ENCODE measurements at places on chromosomes 12 and 14.

DNA sequence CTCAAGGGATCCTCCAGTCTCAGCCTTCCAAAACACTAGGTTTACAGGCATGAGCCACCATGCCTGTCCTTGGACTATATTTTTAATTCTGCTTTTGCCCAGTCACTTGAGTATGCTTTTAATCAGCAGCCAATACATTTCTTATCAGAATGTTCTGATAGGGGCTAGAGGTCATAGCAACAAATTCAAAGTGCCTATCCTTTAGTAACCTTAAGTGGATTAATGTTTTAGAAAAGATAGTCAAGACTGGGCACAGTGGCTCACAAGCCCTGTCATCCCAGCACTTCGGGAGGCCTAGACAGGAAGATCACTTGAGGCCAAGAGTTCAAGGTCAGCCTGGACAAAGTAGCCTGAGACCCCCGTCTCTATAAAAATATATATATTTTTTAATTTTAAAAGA lies 37.1 kb downstream of the CKB start:
- no peak for DNase-seq

GRCh38 chr12:62335796-62336195 lies 75.6 kb downstream of the USP15 start:
- no peak for DNase-seq

GRCh38 chr14:92665661-92666110 lies 82.7 kb downstream of the LGMN start:
- DNase-seq: no peak

DNA sequence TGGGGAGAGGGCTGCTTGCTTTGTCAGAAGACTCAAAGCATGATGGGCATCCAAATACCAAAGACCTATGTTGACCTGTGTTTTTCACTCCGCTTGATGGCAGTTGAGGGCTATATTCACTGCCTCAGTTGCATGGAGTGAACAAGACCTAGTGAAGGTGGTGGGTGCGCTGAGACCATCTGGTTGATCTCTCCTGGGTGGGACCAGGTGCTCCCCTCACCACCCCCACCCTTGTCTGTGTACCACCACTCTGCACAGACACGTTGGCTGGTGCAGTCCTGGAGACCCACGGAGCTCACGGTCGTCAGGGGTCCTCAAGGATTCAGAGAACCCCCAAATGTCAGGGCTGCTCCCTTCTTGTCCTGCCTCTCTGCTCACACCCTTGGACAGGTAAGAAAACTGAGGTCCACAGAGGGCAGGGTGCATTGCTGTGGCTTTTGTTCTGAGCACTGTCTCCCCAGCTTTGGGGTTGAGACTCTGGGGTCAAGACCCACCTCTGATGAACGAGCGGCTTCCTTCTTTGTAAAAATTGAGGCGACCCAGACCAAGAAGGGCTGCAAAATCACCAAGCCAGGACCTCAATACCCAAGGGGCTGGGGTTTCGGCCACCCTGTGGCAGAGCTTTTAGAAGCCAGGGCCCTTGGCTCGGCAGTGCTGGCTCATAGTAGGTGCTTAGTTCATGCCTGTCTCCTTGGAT lies 166.3 kb upstream of the RTL1 start:
- no peak for DNase-seq

GRCh38 chr12:57240926-57241401 lies 10.0 kb downstream of the STAC3 start:
- DNase-seq: peak; percentile 79

GRCh38 chr12:47312808-47313426 lies 233.2 kb upstream of the AMIGO2 start:
- peak; percentile 33 for DNase-seq

- DNase-seq: no peak
Observed at GRCh38 chr12:54029529-54030441, 1.5 kb downstream of the HOXC6 start.

DNA sequence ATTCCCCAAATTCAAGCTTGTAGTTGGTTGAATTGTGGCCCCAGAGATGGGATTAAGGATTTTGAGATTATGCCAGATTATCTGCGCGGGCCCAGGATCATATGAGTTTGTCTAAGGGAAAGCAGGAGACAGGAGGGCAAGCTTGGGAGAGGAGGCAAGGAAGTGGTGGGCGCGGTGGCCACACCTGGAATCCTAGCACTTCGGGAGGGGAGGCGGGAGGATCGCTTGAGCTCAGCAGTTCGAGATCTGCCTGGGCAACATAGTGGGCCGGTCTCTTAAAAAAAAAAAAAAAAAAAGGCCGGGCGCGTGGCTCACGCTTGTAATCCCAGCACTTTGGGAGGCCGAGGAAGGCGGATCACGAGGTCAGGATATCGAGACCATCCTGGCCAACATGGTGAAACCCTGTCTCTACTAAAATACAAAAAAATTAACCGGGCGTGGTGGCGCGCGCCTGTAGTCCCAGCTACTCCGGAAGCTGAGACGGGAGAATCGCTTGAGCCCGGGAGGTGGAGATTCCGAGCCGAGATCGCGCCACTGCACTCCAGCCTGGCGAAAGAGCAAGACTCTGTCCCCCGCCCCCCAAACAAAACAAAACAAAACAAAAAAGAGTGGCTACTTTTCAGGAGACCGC lies 881 bp upstream of the PUS1 start:
- no peak for DNase-seq

DNA sequence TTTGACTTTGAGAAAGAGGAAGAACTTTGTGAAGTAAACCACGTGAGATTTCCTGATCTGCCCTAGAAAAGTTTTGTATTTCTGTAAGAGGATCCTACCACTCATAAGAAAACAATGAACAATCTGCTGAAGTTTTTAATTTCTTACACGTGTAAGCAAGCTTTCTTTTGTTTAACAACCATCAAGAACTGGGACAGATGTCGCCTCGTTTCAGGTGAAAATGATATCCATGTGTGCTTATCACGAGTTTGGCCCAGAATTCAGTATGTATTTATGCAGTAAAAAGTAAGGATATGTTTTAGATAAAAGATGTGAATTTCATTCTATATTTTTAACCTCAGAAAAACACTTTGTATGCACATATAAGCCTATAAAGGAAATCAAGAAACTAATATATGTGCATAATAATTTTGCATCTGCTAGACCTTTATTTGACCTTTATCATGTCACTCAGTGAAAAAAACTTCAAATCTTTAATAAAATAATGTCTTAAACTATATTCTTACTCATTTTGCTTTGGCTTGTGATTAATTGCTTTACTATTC lies 56.9 kb upstream of the DHRS4 start:
- DNase-seq: no peak

DNA sequence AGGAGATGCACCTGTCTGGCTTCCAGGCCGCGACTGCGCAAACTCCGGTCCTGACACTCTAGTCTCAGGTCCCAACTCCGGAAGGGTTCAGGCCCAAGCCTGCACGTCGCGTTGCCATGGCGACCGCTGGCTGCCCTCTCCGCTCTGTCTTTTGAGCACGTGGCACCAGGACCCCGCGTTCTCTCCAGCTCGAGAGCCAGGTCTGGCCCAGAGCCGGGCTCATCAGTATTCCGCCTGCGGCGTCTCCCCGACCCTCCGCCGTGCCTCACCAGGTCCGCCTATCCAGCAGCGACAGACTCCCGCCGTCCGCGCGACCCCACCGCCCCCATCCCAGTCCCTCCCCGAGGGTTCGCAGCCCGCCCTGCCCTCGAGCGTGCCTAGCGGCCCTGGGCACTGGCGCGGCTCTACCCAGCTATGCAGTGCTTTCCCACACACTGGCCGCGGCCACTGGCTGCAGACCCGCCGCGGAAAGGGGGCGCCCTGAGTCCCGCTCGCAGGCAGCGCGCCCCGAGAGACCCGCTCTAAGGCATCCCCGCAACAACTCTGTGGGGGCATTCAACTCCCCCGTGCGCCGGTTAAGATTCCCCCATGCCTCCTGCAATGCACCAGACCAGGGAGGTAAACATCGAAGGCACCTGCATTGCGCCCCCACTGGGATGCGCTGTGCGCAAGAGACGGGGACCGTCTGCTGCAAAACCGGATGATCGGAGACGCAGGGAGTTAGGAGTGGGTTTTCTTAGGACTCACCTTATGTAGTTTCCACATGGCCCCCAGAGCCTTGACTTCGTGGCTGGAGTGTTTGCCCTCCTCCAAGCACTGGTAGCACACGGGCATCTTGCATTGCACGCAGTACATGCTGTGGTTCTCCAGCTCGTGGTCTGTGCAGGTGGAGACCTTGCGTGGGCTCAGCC lies 1.3 kb downstream of the TRIM9 start:
- peak; percentile 59 for DNase-seq

- DNase-seq: no peak
Observed at GRCh38 chr12:131635491-131636122, 75.3 kb upstream of the SFSWAP start.

- DNase-seq: no peak
Observed at GRCh38 chr12:59164991-59165718, 244.9 kb upstream of the LRIG3 start.

GRCh38 chr14:76870166-76870565 lies 44.0 kb downstream of the LRRC74A start:
- peak; percentile 30 for DNase-seq

- no peak for DNase-seq
Observed at GRCh38 chr12:59151243-59151642, 230.9 kb upstream of the LRIG3 start.

- DNase-seq: no peak
Observed at GRCh38 chr12:15918066-15918465, 6.9 kb downstream of the DERA start.

DNA sequence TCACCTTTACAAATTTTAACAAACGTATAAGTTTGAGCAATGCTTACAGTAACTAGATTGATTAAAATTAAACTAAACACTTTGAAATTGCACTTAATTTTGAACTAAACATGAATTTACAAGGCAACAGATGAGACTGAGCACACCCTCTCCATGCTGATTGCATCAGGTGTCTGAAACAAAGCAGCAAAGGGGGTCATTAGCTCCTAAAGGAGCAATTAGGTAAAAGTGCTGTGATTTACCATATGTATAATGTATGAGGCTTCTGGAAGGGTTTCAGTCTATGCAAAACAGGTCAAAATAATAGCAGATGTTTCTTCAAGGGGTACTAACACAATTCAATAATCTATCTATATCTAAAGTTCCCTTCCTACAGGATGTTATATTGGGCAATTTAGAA lies 98.8 kb upstream of the LMNTD1 start:
- DNase-seq: no peak

- peak; percentile 23 for DNase-seq
Observed at GRCh38 chr14:63388766-63389431, 70.2 kb upstream of the GPHB5 start.

DNA sequence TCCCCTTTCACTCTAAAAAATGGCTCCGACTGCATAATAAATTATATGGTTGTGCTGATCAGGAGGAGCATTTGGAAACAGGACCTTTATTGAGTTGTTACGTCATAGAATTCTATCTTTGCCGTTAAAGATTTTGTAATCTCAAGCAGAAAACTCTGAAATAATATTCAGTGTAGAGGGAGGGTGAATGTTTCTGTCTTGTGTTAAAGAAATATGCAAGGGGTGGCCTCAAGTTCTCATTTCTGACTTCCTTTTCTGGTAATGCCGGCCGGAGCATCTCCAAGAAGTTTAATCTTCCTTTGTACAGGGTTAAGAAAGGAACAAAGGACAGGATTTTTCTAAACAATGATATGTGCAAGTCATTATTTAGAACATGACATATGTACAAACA lies 165.1 kb downstream of the SLC38A4 start:
- DNase-seq: no peak

DNA sequence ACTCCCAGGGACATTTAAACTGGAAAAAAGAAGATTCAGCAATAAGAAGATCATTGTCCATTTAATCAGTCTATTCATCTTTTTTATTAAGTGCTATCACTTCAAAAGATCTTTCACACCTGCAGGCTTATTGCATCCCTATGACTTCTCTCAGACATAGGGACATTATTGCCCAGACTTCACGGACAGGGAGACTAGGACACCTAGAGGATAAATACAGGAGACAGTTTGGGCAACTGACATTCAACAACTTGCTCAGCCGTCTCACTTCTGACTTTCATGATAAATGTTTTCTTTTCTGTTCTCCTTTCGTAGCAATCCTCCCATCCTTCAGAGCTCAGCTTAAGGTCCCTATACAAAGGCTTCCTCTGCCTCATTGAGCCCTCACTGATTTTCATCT lies 84.3 kb downstream of the TMEM30B start:
- peak; percentile 28 for DNase-seq

DNA sequence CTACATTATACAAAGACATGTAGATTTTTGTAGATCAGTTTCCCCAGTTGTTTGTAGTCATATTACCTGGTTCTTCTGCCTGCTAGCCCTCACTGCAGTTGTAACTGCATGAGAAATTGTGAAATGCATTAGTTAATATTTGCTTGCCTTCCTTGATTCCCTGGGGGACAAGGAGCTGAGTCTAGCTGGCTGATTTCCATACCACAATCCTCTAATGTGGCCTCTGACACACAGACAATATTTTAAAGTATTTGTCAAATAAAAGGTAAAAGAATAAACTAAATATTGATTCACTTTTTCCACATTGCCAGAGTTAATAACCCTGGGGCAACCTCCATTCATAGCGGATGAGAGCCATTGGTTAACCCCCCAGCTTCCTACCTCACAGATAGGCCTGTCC lies 128.8 kb upstream of the TMEM132C start:
- no peak for DNase-seq

DNA sequence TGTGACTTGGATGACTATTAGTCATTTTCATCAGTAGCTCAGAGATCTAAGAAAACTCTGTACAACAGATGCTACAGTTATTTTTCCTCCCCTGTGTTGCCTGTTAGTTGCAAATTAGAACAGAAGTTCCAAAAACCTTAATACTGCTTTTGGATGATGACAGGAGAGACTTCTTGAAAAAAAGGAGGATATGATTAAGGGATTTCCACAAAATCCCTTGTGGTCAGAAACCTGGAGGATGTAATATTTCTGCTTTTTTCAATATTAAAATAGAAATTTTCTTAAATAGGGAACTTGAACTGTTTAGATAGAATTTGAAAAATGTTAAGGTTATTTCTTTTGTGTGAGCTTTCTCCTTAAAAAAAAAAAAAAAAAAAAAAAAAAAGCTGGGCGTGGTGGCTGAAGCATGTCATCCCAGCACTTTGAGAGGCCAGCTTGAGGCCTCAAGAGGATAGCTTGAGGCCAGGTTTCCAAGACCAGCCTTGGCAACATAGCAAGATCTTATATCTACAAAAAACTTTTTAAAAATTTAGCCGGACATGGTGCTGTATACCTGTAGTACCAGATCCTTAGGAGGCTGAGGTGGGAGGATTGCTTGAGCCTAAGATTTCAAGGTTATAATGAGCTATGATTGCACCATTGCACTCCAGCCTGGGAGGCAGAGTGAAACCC lies 14.1 kb downstream of the CMAS start:
- DNase-seq: no peak

- peak; percentile 35 for DNase-seq
Observed at GRCh38 chr14:94180655-94181271, 6.6 kb downstream of the PPP4R4 start.

DNA sequence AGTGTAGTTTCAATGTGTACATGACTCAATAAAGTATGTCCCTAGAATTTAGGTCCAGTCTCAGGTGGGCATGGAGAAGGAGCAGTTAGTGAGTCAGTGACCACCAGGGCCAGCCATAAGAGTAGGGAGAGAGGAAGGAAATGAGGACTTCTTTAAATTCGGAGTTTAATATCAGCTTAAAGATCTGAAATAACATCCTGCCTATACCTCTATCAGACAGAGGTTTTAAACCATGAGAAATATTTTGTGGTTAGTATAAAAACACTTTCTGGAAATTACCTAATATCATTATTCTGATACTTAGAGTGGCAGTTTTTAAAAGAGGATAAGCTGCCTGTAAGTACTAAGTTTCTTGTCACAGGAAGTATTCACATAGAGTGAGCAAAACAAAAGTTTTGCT lies 61.7 kb upstream of the ST8SIA1 start:
- DNase-seq: no peak

Data from HuH-7 (cell line).